ENCODE measurements at places on chromosomes 12 and 14.
A peak's percentile ranks its signal among the peaks of the same experiment; 100 is the strongest.

DNA sequence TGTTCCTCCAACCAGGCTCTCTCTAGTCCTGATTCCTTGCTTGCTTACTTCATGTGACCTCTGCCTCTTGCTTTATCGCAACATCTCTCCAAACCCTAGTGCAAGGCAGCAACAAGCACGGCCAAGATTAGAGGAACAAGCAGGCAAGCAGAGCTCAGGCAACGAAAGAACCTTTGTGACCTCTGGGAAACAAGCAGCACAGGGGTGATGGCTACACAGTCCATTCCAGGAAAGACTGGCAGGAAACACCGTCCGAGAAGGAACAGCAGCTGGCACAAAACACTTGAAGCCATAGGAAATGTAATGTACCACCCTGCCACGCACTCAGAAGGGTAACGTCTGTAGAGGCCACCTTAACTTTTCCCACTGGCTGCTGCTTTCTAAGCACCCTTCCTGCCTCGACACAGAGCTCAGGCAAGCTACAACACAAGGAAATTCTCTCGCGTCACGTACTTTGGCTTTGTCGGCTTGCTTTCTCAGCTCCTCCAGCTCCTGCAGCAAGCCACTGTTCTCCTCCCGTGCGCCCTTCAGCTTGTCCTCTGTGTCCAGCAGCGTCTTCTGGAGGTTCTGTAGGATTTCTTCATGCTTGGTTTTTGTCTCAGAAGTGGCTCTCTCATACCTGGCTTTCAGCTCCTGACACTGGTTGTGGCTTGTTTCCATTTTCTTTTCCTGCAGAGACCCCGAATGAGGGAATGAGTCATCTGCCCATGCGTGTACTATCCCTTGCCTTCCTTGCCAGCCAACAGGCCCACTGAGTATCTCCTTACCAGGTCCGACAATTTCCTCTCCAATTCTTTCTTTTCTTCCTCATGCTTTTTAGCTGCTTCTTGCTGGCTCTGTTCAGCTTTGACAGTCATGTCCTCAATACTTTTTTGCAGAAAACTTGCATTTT is 61.4 kb upstream of the VPS33A start:
- no peak for DNase-seq

DNA sequence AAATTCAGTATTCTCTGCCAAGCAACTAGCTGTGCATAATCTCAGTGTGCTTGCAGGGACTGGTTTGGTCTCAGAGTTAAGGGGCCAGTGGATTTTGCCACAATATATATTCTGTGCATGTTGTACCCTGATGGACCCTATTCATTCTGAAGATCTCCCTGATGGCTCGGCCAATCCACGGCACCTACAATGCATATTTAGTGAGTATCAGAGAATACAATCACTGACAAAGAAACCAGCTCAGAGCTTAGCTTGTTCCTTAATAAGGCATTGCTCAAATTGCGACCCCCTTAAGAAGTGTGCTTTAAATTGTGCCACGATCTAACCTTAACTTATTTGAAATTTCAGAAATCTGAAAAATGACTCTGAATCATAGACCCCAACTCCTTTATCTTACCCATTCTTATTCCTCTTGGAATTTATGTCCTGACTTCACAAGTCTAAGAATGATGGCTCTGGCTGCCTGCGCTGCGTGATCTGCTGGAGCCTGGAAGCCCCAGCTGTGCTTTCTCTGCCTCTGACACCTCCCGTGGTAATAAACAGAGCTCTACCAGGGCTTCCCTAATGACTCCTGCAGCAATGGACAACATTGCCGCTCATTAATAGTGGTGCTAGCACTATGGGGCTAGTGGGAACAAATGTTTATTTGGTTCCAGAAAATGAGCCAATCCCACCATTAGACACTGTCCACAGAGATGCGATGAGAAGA is 9.0 kb upstream of the DCAF4 start:
- no peak for DNase-seq

DNA sequence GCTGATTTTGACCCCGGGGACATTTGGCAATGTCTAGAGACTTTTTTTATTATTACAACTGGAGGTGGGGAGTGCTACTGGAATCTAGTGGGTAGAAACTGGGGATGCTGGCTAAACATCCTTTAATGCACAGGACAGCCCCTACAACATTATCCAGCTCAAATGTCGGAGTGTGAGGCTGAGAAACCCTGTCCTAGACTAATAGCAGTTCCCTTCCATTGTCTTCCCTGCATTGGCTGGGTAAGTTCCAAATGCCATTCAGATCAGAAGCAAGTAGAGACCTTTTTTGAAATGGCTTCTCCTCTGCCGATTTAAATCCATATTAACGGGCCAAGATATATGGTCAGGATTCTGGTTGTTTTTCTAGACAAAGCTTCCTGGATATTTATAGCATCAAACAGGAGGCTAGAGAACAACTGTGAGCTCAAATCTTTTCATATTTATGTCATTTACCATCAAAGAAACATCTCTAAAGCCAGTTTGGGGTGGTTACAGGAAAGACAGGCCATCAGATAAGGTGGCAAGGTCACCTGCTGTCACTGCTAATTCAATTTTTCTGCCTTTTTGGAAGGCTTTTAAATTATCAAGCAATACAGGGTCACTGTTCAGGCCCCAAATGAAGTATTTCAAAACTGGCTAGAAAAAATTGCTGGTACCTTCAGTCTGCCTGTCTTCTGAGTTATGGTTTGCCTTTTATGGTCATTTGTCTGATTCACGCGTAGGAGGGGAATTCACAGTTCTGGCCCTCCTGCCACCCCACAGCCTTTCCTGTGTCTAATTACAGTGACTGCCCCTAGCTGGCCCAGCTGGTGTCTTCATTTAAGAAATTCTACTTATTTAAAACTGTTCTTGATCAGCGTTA is 20.1 kb upstream of the AKAP5 start:
- peak; percentile 42 for DNase-seq

DNA sequence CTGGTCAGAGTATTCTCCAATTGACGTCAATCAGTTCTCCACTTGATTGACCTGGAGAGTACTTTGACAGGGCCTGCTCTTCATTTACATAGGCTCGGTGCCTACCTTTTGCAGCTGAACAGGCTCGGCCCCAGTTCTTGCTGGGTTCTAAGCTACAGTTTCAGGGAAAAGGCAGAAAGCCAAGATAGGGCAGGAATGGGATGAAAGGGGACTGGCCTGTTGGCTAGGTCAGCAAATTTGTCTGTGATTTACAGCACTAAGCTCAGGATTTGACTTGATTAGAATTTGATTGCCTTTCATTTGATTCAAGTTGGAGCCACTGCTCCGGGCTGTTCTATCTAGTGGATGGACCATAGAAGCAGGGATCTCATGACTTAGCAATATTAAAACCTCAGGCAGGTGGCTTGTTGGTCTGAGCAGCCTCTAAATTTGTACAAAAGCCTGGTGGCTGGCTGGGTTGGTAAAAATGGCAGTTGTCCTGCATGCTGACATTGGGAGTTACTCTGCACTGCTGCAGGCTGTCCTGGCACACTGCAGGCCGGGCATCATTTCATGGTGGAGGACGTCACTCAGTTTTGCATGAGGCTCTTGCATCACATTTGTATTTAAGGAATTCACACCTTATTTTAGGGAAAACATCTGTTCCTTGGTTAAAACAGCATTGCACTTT is 71.8 kb downstream of the BICD1 start:
- DNase-seq = no peak

DNA sequence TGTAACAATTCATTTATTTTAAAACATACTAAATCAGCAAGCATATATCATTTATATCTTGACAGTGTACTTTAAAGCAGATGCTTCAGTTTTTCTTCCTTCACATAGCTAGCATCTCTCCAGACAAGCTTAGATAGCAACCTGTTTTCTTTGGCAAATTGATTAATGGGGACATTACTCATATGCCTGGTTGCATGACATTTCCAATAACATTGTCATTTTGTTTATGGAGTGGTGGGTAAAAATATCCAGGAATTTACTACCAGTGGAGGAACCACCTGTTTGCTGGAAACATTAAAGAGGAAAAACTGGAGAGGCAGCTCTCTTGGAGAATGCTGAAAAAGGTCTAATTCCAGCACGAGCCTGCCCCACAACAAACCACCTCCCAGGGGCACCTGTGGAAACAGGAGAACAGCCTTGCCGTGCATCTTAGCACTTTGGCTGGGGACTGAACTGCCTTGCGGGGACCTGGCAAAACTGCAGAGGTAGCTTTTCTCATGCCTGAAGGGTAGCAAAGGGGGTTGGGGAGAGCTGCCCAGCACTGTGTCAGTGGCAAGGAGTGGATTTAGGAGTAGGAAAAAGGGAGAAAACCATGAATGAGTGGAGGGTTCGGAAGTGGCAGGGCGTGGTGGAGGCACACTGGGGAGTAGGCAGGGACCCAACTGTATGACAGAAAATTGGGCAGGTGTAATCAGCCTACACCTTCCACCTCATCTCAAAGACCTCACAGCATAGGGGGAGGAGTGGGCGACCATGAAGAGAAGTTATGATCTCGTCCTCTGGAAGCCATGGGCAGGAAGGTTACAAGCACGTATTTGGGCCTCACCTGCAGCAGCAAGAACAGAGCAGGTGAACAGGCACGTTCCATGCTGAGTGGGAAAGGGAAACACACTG is 11.7 kb upstream of the CREBL2 start:
- DNase-seq = no peak

DNA sequence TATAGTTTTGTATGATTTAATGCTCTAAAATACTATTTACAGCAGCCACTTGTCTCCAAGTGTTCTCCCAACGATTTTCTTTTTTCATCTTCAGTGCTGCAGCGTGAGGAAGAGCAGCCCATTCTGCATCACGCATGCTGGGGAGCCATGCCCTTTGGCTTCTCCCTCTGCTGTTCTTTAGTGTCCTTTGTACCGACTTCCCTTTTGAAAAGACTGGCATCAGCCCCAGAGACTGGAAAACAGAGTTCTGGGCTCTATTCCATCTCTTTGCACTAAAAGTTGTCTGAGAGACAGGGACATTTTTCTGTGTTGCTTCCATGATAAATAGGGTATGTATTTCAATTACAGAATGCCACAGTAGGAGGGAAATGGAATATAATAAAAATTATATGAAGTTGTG is 105.1 kb downstream of the RERG start:
- DNase-seq = no peak

- DNase-seq = no peak
Measured at GRCh38 chr12:12214635-12215131, 52.2 kb downstream of the LRP6 start.

DNA sequence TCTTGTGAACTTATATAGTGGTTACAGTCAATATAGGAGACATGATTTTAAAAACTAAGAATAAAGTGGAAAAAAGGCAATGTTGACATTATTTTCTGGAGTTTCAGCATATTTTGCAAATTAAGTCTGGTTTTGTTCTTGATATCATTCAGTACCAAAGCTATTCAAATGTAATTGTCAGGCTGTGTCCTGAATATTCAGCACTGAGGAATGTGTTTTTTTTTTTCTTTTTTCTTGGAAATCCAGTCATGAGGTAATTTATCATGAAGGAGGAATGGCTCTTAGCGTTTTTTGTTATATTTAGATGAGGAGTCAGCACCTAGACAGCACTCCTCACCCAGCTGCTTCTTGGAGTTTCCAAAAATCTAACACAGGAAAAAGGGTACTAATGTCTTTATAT is 225.5 kb downstream of the CCDC91 start:
- DNase-seq = no peak

- no peak for DNase-seq
Measured at GRCh38 chr12:66036317-66036716, 94.2 kb downstream of the LLPH start.

DNA sequence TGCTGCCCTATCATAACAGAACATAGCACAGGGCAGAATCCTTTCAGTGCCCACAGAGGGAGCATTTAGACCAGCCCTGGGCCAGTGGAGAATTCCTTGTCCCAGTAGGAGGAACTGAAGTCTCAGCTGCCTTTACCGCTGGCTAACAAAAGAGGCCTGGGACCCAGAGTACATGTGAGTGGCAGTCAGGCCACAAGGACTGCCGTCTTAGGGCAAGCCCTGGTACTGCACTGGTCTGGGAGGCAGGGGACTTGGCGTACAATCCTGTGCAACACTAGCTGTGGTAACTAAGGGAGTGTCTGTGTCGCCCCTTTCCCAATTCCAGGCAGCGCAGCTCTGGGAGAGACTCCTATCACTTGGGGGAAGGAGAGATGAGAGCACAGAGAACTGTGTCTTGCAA is 17.0 kb upstream of the CSRP2 start:
- DNase-seq = no peak
